ENCODE measurements at places on chromosomes 7 and 10. TPM values are rescaled to one million over a fixed set of nuclear protein-coding genes. Genes with fewer than 3 reads are reported as not detected.

The NXPH1 gene
- not detected for total RNA-seq

The GPC2 gene
- total RNA-seq = 1.0 TPM

The ASB15 gene
- not detected for total RNA-seq

The BAMBI gene
- 10.5 TPM for total RNA-seq

The ALOX5 gene
- 0.83 TPM for total RNA-seq

The LRRTM3 gene
- total RNA-seq = not detected

The LIPM gene
- total RNA-seq = not detected

The ZNF804B gene
- not detected for total RNA-seq

The CPVL gene
- 0.29 TPM for total RNA-seq

The PNLIPRP2 gene
- not detected for total RNA-seq

Data from A549 treated with Mapracorat at 1 μM for 4 hours (cell line).